Hindlimb muscle (tissue), 1 donor: ENCODE measurements at places on chromosomes 7 and 10. TPM values are rescaled to one million over a fixed set of nuclear protein-coding genes. Genes with fewer than 3 reads are reported as not detected.
A peak's percentile ranks its signal among the peaks of the same experiment; 100 is the strongest.

DNA sequence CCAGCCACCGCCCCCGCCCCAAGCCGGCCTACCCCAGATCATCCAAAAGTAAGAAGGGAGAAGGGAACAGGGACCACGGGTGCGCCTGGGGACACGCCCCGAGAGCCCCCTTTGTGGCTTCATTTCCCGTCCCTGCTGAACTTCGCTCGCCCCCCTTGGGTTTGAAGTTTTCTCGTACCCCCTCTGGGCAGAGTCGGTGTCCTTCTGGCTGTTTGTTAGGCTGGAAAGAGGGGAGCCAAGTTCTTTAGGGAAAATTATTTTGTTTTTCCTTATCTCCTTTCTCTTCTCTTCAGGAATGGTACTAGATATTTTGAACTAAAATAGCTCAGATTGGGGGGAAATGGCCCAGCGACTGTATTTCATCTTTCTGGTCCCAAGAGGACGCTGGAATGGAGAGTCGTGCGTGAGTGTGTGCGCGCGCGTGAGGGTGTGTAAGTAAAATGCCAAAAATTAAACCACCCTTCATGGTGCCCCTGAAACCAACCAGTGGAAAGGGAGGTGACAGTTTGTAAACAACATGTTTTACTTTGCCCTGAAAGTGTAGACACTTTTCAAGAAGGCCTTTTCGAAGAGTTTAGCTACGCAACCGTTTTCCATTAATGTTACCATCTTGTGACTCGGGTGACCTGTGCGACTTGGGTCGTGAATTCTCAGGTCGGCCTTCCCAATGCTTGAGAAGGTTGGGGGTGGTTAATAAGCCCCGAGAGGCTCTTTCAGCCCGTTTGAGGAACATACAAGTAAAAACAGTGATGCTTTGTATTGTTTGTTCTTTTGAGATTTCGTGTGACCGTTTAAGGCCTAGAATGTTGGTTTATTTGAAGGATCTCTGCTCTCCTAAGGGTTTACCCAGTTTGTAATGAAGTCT lies 694 bp downstream of the RBM20 start:
- DNase-seq = no peak

DNA sequence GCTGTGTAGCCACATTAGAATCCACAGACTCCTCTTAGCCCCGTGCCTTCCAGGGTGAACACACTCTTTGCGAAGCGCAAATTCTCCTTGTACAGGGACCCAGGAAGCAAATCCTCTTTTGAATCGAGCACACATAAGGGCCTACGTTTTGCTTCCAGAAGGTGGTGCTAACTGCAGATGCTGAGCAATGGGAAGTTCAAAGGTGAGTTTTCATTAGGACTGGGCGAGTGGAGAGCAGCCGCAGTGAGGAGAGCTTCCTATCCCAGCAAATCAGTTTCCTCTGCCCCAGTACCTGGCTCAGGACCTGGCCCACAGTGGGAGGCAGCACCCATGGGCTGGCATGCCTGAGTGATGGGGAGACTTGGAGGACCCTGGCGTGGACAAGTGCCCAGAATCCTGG lies 23.5 kb upstream of the GPR26 start:
- no peak for DNase-seq

DNA sequence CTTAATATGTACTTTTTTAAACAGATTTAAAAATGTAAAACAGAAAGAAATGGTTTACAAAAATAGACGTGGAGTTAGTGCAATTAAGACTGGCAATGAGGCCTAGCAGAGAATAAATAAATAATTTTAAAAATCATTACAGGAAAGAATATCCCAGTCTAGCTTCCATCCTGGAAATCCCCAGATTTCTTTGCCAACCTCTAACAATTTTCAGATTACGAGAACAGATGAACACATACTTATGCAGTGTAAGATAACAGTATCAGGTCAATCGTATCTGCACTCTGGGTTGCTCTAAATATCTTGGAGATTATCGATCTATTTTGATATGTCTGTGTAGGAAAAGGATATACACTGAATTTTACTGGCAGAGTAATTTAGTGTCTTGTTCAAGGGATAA lies 210.5 kb downstream of the SEMA3A start:
- no peak for DNase-seq

LIPN gene
- polyA plus RNA-seq = not detected

DNA sequence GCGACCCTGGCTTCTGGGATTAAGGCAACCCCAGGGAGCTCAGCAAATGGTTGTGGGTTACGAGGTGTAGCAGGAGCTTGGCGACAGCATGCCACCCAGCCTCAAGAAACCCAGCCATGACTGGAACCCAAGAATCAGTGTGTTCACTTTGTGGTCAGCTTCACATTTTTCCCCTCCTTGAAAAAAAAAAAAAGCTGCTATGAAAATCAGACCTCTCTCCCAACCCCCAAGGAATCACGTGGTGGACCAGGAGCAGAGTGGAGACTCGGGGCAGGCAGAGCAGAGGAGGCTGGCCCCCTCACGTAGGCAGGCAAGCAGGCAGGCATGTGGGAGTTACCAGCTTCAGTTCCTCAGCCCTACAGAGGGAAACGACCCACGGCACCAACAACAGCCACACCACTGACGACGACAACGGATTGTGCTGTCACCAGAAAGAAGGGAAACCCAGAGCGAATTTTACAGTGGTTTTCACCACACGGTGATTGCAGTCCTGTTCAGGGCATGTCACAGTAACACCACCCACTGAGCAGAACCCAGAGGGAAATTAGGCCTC lies 203.4 kb downstream of the SLC25A13 start:
- no peak for DNase-seq

DNA sequence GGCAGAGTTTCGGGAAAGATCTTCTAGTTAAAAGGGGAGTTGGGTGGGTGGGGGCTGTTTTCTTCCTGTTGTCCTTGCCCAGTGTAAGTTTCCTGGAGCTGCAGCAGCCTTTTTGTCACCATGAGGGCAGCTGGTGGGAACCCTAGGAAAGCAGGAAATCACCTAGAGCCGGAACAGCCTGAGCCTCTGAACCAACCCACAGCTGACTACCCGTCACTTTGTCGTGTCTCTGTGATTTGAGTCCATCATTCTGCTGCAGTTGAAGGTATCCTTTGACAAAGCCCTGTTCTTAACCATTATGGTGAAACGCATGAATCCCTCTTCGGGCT lies 1.2 kb upstream of the C10orf143 start:
- DNase-seq = no peak

DNA sequence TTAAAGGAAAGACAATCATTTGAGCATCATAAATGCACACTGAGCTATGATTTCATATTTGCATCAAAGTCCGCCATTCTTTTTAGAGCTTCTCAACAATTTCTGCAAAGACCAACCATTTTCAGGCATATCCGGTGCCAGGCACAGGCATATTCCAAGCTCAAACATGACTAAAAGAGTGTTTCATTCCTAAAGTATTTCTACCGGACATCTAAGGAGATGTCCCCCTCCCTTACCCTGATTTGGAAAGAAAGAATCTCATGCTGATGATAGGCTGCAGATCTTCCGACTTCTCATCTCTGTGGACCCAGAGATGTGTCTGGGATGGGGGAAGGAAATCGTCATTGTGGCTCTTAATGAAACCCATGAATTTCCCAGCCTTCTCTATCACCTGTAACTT lies 600.5 kb upstream of the MGMT start:
- no peak for DNase-seq

GRCh38 chr7:47622586-47622945 lies 40.7 kb upstream of the TNS3 start:
- DNase-seq = peak; percentile 30

DNA sequence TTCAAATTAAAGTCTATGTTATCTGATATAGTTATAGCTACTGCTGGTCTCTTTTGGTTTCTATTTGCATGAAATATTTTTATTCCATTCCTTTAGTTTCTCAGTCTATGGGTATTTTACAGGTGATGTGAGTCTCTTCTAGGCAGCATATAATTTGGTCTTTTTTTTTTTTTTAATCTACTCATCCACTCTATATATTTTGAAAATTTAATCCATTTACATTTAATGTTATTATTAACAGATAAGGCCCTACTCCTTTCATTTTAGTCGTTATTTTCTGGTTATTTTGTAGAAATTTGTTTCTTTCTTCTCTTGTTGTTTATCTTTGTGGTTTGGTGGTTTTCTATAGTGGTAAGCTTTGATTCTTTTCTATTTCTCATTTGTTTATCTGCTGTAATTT lies 58.8 kb downstream of the MALRD1 start:
- no peak for DNase-seq

DNA sequence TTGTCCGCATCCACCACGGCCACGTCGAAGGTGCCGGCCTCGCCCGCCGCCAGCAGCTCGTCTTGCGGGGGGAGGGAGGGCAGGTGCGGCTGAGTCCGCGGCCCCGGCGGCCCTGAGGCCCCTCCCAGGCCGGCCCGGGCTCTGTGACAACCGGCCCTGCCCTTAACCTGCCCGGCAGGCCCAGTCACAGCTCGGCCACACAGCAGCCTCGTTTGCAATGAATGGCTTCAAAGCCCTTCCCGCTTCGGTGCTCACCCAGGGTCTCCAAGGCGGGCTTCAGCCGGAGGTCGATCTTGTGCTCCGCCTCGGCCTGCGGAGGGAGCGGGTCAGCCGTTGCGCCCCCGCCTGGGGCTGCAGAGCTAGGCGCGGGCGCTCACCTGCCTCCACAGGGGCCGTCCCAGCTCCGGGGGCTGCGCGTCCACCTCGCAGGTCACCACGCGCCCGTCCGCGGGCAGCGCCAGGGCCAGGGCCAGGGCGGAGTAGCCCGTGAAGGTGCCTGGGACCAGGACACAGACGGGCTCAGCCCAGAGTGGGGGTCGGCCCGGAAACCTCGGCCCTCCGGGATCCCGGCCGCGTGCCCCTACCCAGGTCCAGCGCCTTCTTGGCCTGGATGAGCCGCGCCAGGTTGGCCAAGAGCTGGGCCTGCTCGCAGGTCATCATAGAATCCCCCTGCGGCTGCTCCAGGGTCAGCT lies 928 bp downstream of the COMTD1 start:
- DNase-seq = no peak

DNA sequence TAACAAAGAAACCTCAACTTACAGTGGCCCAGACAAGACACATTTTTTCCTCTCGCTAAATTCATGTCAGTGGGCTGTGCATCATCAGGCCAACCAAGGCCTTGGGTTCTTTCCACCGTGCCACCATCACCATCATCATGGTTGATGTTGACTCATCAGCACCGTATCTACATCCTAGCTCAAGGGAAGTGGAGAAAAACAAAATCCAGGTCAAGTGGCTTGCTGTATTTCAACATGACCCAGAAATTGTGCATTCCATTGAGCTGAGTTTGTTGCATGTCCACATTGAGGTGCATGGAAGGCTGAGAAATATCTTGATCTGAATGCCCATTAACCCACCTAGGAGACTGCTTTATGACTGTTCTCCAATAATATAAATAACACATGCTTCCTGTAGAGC lies 312.4 kb upstream of the CDC14C start:
- DNase-seq = no peak

DNA sequence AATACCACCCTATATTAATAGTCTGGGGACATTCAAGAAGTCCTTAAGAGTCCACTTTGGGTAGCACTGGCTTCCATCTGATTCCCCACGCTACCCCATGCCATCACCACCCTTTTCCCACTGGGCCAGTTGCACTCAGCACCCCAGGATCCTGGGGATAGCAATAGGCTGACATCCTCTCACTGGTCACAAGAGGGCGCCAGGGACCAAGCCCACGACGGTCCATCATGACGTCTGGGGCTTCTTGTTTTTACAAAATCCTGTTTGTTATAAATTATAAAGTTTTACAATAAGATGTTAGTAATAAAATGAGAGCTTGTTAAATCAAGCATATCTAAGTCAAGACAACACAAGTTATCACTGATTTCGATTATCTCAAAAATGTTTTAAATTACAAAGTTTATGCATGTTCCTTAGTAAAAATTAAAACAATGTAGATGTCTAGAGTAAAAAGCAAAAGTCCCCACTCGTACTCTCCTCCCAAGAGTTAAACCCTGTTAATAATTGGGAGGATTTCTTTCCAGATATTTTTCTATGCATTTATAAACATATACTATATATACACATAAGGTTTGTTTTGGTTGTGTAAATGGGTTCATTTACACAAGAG lies 15.4 kb downstream of the GPNMB start:
- peak; percentile 43 for DNase-seq

DNA sequence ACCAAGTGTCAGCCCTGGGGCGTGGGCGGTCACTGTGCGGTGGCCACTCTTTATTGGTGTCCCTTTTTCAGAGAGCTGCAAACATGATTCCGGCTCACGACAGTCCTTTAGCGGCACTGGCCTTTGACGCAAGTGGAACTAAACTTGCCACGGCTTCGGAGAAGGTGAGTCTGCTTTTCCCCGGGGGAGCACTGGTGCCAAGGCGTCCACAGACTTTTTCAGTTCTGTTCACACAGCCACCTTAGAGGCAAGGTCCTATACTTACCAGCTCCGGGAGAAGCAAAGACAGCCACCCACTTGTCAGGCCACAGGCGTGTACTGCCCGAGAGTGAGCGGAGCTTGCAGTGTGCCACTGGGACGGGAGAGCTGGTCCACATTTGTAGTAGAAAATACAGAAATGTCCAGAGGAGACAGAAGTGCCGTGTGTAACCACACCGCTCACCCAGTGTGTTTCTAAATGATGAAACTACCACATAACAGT lies 27.9 kb downstream of the WIPI2 start:
- DNase-seq = no peak

FOXP2 gene
- 9.3 TPM for polyA plus RNA-seq

CAPZA2 gene
- 180 TPM for polyA plus RNA-seq

- DNase-seq = no peak
Observed at GRCh38 chr10:49419005-49419404, 23.1 kb upstream of the DRGX start.

ATOH7 gene
- polyA plus RNA-seq = 0.22 TPM

GRCh38 chr7:47366211-47366610 lies 215.7 kb downstream of the TNS3 start:
- DNase-seq = no peak

RAPGEF5 gene
- 14.6 TPM for polyA plus RNA-seq

- peak; percentile 84 for DNase-seq
Observed at GRCh38 chr7:114922026-114922651, at the start of gene MDFIC. TSS of gene MDFIC (plus strand) at chr7:114922094. CDS start at chr7:114923034, 940 bp downstream.

GRCh38 chr7:132609906-132610520 lies 33.7 kb upstream of the PLXNA4 start:
- no peak for DNase-seq

DNA sequence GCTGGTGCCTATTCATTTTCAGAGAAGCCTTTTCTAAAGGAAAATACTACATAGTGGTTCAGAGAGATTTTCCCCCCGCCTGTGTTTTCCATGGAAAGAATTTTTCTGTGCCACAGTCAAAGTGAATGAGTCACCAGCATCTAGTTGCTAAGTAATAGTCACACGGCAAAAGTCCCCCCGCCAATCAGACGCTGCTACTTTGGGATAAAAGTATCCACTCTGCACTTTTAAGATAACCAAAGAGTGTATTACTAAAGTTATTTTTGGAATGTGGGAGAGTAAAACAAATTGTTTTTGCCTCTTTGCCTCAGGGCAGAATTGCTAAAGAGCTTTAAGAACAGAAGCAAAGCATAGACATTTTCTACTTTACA lies 23.5 kb downstream of the ABLIM1 start:
- peak; percentile 82 for DNase-seq

- no peak for DNase-seq
Observed at GRCh38 chr10:12628153-12628552, 278.8 kb downstream of the CAMK1D start.
